Activated CD4-positive, alpha-beta T cell treated with anti-CD3 and anti-CD28 coated beads, Interleukin-2, amount 50 U/mL, for 48 hours (primary cell): ENCODE measurements at places on chromosomes 11 and 22.

GRCh38 chr11:58597486-58598144 lies 18.8 kb downstream of the ZFP91 start:
- no peak for DNase-seq

GRCh38 chr22:40015358-40015976 lies 20.7 kb downstream of the FAM83F start:
- DNase-seq, result no peak

DNA sequence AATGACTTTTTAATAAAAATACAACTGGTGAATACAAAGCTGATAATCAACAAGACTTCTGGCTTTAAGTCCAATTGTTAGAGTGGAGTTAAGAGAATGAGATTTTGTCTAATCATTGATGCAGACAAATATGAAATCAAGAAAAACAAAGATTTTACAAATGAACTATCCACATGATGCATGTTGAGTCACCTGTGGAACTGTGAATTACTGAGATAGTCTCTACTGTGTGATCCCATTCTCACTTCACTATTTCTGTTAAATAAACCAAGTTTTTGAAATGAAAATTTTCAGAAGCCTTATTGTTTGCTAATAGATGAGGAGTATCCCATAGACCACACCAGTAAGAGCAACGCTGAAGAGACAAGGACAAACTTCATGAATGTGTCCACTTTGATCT lies 8.4 kb upstream of the CTSC start:
- DNase-seq, result no peak

DNA sequence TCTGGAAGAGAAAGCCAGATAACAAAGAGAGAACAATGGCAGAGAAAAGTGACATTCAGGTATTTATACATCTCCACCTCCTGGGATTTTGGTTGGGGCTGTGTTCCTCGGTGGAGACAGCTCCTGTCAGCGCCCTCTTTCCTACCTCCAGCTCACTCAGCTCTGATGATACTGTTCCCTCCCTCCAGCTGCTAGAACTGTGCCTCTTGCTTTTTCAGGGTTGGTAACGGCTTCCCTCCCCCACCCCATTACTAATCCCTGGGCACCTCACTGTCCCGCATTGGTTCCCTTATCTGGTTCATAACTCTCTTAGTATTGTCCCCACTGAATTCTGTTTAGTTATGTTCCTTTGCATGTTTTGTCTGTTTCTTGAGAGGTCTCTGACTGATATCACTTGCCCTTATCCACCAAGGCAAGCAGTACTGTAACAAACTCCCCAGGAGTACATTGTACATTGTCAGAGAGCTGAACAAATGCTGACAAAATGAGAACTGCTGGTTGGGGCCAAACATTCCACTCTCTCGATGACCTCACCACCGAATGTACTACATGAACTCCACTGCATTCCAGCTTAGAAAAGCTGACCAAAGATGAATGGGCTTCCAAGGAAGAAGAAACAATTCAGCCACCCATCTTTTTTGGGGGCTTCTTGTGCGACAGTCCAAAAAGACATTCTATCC lies 5.7 kb upstream of the FBXO3 start:
- no peak for DNase-seq

DNA sequence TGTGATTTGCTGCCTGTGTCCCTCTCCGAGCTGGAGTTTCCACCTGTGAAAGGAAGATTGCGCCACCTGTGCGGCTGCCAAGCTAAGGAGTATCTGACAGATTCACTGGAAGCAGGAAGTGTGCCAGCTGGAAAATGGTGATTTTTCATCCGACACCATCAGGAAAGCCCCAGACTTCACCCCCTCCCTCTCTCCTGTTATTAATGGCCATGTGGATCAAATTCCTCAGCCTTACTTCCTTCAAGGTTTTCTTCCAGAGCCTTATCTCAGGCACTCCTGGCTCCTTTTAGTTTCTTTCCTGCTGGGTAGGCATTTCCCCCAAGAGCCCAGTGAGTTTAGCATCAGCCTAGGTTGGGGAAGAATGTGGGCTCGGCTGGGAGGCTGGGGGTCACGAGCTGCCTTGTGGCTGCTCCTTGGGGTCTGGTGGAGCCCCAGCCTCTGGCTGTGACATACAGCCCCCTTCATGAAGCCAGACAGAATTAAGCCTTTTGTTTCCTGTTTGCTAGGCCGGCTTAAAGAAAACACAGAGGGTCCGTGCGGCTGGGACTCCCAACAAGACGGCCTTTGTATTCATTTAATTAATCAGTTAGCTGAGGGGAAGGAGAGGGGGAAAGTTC lies 37.1 kb downstream of the PKNOX2 start:
- DNase-seq, result no peak

DNA sequence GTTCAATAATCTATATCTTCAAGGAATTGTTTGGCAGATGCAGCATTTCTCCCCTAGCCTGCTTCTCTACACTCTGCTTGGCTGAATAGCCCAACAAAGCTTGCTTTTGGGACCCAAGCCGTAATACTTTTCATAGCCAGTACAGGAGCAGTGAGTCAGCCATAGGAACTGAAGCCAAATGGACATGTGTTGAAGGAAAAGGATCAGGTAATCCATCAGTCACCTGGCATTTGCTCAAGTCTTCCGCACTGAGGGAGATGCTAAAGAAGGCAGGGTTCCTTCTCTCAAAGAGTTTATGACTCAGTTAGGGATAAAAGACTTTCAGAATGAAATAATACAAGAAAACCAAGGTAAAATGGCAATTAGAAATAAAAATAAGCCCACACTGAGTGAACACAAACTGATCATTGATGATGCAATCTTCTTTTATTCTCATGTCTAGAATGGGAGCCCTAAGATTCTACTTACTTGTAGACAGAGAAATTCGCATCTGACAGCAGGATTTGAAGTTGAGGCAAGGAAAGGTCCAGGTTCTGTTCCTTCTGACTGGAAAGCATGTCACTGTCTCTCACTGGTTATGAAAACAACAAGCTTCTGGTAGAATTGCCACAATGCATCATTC lies 13.2 kb downstream of the C11orf87 start:
- no peak for DNase-seq

GRCh38 chr11:14149683-14150082 lies 187.2 kb downstream of the SPON1 start:
- DNase-seq, result no peak

DNA sequence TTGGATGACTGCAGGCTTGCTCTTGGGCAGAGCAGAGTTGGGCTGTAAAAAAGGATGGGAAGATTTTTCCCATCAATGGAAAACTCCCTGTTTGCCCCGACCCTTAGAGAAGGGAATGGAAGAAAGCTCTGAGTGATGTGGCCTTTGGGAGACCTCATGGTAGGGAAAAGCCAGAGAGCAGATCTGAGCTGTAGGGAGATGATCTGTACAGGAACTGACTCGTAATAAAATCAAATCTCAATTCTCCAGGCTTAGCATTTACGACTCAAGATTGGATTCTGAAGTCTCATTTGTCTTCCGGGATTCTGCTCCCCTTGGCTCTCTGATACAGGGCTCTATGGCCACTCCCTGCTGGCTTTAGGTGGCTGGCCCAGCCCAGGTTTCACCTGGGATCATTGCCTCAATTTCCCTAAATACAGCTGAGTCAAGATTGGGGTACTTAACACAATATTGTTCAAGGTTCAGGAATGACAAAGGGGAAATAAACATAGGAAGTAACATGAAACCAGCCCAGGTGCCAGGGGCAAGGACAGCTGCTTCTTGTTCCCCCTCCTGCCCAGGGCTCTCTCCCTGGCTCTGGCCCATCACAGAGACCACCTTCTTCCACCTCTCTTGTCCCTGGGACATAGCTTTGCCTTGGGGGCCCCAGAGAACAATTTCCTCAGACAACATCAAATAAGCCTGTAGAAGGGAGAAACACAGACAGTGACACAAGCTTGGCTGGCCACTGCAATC lies 38.4 kb upstream of the THY1 start:
- no peak for DNase-seq

- no peak for DNase-seq
Measured at GRCh38 chr22:44892803-44893730, 116.7 kb downstream of the PHF21B start.

DNA sequence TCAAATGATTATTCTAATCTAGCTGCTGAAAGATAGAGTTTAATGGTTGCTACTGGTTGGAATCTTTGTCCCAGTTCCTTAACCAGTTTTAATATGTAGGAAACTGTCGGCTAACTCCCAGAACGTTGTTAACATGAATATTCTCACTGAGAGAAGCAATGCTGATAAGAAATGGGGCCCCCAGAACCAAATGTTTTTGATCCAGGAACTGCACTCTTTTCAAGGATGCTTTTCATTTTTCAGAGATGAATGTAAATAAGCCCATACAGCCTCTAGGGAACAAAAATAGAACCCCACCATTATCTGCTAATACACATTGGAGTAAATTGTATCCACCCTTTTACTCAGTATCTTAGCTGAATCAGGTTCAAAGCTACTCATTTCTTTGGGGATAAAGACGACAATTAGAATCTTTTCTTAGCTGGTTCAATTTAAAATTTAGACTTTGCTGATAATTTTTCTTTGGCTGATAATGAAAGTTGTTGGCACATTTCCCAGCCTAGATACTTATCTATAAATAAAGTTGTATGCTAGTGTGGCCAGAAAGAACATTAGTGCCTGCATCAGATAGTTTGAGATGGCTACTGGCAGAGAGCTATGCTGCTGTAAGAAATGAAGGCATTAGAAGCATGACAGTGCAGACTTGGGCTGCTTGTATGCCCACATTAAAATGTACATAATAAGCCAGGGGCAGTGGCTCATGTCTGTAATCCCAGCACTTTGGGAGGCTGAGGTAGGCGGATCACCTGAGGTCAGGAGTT lies 323.3 kb upstream of the PDGFD start:
- DNase-seq, result no peak

DNA sequence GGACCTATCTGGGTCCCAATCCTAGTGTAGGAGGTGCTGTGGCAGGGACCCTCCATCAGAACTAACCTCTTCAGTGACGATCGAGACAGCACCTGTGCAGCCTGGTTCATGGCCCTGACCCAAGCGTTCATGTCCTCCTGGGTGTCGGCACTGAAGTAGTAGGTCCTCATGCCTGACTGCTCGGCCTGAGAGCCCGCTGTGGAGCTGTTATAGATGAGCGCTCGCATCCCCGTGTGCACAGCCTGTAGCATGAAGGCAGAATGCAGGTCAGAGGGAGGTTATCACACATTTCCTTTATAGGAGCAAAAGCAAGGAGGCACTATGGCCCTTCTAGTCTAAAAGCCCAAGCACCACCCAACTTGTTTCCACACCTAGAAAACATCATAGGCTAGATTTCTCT lies 103.0 kb downstream of the C11orf58 start:
- DNase-seq, result no peak

GRCh38 chr11:66101066-66101464 lies 31.0 kb downstream of the PACS1 start:
- DNase-seq, result no peak

GRCh38 chr22:40818192-40818746 lies 877 bp downstream of the SLC25A17 start:
- no peak for DNase-seq

DNA sequence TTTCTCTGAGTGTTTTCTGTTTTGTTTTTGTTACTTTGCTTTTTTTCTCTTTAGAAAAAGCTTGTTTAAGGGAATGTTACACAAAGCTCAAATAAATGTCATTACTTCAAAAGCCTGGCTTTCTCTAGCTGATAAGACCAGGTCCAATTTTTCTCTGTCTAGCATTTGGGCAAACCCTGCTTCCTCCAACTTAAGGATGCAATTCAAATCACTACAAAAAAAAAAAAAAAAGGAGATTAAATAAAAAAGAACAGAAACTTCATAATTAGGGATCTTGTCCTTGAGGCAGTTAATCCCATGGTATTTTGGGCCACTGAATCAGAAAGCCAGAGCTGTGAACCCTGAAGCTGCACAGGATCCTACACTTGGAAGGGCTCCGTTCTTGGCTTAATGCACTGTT lies 480.8 kb upstream of the KIRREL3 start:
- DNase-seq, result no peak

DNA sequence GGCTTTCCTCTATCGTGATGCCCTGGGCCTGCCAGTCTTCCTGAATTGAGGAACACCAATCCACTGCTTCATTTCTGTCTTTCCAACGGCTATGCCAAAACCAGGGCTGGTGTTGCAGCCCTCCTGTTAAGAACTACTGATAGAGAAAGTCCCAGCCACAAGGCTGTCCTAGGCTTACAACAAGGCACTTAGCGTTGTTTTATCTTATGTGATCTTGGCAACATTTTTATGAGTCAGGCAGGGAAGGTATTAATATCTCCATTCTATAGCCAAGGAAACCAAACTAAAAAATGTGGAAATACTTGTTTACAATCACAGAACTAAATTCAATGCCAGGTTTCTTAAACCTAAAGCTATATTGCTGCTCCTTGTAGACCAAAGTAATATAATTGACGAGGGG lies 89.9 kb upstream of the AMOTL1 start:
- DNase-seq, result no peak

- DNase-seq, result peak; percentile 80
Measured at GRCh38 chr22:35552196-35552842, 11.7 kb downstream of the RASD2 start.

- DNase-seq, result no peak
Measured at GRCh38 chr11:34344410-34344767, 13.4 kb downstream of the ABTB2 start.

DNA sequence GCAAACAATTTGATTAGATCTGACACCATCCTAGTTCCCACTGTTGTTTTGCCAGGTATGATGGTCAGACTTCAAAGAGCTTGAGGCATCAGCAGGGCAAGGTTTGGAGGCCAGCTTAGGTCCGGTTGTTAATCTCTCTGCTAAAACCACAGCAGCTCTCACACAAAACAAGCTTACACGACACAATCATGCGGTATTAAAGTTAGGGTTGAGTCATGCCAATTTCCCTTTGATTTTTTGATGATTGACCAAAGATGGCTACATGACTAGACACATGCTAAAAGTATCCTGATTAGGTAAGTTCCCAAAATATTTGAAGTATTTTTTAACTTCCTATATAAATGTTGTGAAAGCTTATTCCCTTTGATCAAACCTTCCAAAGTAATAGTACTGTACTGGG lies 145.9 kb downstream of the ELP4 start:
- no peak for DNase-seq
